NCI-H524 (cell line): ENCODE measurements at places on chromosomes 3 and 15.

DNA sequence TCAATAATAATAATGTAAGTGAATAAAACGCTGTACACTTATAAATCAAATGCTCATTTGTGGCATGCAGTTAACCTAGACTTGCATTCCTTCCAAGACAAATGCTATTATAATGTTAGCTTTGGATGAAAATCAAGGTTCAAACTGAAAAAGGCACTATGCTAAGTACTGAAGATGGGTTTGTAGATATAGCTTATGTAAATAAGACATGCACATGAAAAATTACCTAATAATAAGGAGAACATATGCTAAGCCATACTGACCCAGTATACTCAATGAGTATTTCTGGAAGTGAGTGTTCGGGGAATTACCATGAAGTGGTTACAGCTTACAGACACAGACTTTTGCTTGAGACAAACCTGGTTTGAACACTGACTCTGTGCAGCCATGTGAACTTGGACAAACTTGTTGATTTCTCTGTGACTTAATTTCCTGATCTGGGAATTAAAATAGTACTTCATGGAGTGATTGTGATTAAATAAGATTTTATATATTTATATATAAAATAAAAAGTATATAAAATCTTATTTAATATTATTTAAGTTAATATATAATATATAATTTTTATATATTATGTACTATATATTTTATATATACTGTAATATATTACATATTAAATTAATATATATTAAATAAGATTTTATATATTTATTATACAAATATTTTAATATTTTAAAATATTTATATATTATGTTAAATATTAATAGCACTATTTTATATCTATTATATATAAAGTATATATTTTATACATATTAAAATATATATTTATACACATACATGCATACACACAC is 159.2 kb downstream of the ZPLD1 start:
- DNase-seq: peak; percentile 38

GRCh38 chr3:74048699-74049098 is 424.0 kb upstream of the PDZRN3 start:
- no peak for DNase-seq

DNA sequence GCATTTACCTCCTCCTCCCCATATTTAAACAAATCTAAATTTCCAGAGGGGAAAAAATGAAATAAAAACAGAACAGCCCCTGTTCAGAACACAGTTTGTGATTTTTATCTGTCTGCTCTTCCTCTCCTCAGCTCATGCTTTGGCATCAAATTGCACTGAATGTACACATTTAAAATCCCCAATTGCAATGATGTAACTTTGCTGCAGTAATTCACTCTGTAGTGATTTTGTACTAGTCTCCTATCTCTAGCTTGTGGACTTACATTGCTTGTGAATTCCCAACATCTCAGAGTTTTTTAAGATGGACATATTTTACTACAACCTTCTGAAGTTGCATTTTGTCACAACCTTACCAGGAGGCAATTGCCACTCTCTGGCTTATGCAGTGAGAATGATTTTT is 81.6 kb upstream of the ROBO2 start:
- DNase-seq: no peak

GRCh38 chr15:63474810-63475316 is 29.5 kb upstream of the USP3 start:
- DNase-seq: no peak

DNA sequence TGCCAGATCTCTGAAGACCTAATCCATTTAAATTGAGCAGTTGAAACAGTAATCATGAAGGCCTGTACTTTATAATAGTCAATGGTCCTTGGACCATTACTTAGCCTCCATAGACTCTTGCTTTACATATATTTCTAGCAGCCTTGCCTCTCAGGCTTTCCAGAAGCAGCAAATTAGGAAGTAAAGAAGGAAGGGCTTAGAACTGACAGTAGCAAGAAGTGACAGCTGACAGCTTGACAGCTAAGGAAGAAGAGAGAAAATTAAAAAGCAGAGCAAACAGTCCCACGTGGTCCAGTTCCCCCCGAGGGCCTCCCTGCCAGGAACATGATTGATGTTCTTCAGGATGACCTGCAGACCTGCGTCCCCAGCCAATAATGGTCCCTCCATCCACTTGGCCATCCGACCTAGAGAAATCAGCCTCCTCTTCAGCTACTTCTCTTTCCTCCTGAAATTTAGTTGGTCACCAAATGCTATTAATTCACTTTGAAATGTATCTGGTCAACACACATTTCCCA is 15.0 kb upstream of the PSMD6 start:
- no peak for DNase-seq

- DNase-seq: no peak
Observed at GRCh38 chr3:102483556-102483955, 48.7 kb downstream of the ZPLD1 start.

GRCh38 chr15:73442421-73442820 is 543 bp upstream of the REC114 start:
- peak; percentile 96 for DNase-seq

GRCh38 chr3:23203708-23204330 is 692 bp downstream of the UBE2E2 start:
- peak; percentile 50 for DNase-seq
